ENCODE measurements at places on chromosomes 2 and 18.
A peak's percentile ranks its signal among the peaks of the same experiment; 100 is the strongest.

- DNase-seq = no peak
Measured at GRCh38 chr2:241799522-241800197, 9.3 kb upstream of the NEU4 start.

GRCh38 chr2:157488877-157489276 is 45.0 kb upstream of the CYTIP start:
- DNase-seq = no peak

DNA sequence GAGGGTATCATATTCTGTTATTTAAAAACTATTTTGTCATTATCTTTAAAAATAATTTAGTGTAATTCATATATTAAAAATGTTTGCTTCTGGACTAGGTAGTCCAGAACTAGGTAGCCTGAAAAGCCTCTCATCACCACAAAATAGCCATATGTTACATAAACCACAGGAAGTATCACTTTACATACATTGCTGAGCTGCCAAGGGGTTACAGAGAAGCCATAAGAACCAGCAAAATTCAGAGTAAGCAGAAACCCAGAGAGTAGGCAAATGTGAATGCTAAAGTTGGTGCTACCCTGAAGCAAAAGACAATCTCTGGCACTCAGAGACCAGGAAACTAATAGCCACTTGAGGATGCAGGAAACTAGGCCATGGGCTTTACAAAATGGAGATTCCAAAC is 60.9 kb downstream of the LOXHD1 start:
- peak; percentile 8 for DNase-seq

- DNase-seq = no peak
Measured at GRCh38 chr2:239158641-239159475, 242.0 kb downstream of the HDAC4 start.

DNA sequence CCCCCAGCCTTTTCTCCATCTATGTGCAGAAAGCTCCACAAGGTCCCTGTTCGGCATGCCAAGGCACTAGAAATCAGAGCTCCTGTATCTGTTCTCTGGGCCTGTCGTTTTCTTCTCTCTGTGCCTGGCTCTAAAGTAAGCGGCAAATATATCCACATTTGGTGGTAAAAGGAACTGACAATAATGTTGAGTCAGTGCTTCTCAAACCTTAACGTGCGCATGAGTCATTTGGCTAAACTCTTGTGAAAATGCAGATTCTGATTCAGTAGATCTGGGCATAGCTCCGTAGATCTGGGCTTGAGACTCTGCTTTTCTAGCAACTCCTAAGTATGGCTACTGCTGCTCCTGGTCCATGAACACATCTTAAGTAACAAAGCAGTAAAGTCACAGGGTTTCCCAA is 16.5 kb upstream of the ACSL3 start:
- DNase-seq = peak; percentile 75

DNA sequence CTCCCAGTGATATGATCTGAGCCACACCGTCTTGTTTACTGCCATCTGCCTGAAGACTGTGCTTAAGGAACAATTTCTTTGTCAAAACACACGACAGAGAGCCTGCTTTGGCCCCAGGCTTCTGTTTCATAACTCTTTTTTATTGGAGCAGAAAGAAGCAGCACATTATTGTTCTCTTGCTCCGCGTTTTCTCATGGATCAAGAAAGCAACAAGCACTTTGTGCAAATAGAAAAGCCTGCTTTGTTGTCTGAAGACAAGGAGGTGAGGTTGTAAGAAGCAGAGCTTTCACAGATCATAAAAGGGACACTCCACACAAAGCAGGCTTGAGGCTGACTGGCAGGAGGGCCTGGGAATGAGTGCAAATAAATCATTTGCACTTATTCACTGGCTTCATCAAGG is 118.3 kb upstream of the FAM136A start:
- no peak for DNase-seq

Data from fibroblast of upper back skin (primary cell).